ENCODE measurements at places on chromosomes 5 and 9.

DNA sequence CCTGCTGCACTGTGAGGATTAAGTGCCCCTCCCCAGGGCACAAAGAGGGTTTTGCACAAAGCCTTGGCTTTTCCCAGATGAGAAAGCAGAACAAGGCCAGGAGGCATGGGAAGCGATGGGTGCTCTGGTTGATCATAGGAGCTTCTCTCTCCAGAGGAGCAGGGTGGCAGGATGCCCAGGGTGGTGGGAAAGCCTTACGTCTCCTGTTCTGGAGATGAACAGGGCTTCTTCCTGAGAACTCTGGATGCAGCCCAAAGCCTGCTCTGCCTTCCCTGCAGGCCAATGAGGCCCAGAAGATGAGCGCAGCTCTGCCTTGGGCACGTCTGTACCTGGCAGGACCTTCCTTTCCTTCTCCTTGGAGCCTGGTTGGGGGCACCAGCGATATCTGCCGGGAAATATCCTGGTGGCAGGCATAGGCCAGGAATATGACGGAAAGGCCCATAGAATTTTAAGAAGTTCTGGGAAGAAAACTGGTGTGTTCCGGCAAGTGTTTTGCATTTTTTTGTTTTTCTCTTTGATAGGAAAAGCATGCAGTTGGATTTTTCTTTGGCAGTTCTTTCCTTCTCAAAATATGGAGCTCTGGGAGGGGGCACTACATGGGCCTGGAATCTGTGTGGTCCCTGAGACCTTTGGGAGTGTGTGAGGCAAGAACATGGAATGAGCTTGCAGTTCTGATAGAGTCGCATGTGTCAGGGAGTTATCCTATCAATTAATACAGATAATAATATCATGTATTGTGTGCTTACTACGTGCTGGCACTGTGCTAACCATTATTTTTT lies 253.2 kb upstream of the KLF4 start:
- DNase-seq: no peak

DNA sequence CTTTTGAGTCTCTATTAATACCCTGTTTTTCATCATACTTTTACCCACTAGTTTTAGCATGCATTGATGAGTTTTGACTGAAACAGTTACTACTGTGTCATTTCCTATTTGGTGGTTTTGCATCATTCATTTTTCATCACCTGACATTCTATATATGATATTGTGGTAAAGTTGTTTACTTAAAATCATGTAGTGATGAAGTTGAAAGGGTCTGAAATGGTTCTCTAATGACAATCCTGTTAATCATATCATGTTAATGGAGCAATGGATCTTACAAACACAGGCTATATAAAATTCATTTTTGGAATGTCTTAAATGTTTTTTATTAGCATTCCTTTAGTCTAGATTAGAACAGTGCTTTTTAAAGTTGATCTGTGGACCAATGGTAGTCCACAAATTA lies 84.1 kb downstream of the ERBIN start:
- DNase-seq: peak; percentile 26

DNA sequence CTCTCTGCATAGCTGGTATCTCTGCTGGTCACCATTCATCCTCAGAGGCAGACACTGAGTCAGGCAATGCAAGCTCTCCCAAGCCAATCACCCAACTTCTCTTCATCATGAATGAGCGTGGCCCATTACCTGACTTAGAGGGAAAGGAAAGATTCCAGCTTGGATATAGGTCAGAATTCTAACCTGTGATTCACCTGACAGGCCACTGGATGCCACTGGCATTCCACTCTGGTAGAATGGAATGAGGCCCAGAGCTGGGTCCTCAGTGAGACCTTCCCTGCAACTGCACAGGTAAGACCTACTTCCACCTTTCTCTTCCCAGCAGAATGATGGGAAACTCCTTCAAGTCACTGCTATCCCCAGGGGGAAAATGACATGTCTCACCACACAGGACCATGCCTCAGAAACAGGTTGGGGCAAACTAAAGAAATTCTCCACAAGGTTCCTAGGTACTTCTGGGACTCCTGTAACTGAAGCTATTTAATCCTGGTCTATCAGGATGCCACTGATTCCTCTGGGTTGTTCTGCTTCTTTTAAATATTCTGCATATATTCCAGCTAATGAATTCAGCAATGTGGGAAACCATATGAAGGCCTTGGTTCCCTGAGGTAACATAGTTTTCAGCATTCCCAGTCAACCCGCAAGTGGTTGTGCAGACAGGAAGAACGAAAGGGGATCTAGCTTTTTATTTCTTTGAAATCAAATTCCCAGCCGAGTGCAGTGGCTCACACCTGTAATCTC lies 62.0 kb downstream of the SUSD1 start:
- DNase-seq: peak; percentile 47

DNA sequence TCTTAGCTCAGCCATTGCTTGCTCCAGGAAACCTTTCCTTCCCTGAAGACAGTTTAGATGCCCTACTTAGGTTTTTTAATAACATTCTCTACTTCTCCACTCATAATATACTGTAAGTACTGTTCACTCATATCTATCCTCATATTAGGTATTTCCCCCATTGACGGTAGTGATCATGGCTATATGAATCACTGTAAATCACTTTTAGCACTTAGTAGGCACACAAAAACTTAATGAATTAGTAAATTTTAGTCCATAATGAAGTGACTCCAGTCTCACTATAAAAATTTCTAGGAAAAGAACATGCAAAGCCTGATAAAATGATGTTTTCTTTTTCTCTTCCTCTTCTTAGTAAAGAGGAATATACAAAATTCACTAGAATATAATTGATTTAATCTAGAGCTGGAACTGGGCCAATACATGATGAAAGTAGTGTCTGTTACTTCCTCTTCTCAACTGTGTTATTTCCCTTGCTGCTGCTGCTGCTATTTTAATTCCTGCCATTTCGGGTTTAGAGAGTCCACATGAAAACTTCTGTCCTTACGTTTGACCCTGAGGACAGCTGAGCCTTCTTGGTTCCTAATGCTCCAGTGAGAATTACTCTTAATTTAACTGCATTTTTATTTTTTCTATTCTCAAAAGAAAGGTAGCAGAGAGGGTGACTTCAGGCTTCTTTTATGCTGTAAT lies 73.5 kb downstream of the LNPEP start:
- DNase-seq: peak; percentile 65

GRCh38 chr5:72507231-72507906 lies at the start of gene ZNF366:
ZNF366 (minus strand) TSS chr5:72507410; CDS start chr5:72461496, 45,914 bp downstream.
- DNase-seq: no peak

DNA sequence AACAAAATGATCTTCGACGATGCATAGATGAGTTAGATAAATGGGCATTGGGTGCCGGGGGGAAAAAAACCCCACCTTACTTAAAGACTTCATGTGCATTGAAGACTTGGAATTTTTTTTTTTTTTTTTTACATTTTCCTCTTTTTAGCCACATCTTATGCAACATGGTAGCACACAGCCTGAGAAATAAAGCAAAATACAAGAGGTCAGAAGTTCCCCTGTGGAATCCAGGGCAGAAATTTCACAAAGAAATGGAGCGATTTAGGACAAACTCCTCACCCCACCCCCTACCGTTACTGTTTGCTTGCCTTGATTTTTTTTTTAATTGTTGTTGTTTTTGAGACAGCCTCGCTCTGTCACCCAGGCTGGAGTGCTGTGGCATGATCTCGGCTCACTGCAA lies 153.2 kb downstream of the GOLPH3 start:
- peak; percentile 81 for DNase-seq

- DNase-seq: no peak
Measured at GRCh38 chr9:9016597-9016996, 1217.0 kb upstream of the DMAC1 start.

GRCh38 chr9:74412236-74412979 lies 84.7 kb upstream of the RORB start:
- DNase-seq: no peak
